NB4 (cell line): ENCODE measurements at places on chromosomes 13 and 19.

GRCh38 chr13:33649212-33649878, 168.6 kb upstream of the RFC3 start:
- no peak for DNase-seq

DNA sequence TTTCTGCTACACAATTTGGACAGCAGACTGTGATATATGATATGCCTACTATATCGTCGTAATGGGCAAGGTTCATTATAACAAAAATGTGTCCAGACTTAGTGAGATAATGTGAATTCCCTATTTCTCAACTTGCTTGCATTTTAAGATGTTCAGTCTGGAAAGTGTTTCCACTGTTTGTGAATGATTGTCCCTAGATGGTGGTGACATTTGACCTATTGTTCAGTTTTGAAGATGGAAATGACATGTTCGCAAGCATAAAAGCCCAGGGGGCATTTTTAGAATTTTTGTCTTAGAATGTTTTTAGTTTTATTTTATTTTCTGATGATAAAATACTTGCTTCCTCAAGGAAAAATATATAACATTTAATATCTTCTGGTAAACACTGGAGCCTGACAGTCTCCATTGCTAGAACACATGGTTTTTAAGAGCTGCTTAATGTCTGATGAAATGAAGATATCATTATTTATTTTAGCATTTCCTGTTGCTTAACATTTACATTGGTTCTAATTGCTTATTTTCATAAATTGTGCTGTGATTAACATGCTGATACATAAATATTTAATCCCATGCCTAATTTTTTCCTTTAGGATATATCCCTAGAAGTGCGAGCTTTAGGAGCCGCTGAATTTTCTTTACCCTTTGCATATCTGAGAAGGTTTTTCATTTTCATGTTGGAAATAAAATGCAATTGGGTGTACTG, 27.1 kb downstream of the MBNL2 start:
- DNase-seq: no peak

GRCh38 chr19:13297023-13297422, 146.8 kb downstream of the IER2 start:
- no peak for DNase-seq

DNA sequence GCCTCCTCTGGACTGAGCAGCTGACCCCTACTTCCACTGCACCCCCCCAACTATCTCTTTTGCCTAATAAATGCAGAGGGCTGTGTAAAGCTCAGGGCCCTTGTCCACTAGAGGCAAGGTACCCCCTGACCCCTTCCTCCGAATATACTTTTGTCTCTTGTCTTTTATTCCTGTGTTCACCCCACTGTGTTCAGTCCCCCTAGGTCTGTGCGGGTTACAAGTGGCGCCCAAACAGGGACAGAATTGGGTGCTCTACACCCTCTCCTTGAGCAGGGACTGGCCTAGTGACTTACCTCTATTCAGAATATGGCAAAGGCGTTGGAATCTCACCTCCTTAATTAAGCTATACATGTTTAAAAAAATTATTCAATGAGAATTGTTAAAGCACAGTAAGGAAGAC, 15.0 kb downstream of the ZNF350 start:
- peak; percentile 37 for DNase-seq

GRCh38 chr13:48652851-48653471, 768 bp upstream of the CYSLTR2 start:
- no peak for DNase-seq

DNA sequence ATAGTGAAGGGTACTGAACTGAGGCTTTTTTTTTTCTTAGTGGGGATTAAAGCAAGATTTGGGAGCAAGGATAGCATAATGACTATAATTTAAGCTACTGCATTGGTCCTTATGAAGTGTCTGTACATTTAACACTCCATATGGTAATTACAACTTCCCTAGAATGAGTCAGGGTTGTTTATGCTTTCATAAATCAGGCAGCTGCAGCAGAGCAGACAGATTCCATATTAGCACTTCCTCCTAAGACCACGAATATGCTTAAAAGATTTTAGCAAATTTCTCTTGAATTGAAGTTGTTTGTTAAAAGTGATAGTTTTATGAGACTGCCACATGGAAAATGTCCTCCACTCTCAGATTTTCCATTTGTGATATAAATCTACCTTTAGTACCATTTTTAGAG, 401.1 kb upstream of the SPRY2 start:
- DNase-seq: no peak

DNA sequence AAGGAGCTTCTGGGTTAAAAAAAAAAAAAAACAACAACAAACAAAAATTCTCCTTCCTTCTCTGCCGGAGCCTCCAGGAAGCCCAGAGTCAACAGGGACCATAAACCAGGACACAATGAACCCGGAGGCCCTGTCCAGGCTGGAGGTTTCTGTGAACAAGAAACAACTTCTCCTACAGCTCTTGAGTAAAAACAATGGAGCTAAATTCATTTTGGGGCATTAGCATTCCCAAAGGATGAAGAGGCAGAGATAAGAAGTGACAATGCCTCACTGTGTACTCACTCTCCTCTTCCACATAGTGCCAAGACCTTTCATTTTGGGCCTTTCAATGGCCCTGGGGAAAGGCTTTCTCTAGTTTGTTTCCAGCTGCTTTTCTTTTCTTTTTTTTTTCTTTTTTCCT, 9.0 kb downstream of the RHPN2 start:
- DNase-seq: no peak

- peak; percentile 60 for DNase-seq
Observed at GRCh38 chr19:10961073-10961860, 437 bp downstream of the SMARCA4 start.

- DNase-seq: peak; percentile 98
Observed at GRCh38 chr19:15869109-15869555, 28.7 kb downstream of the CYP4F2 start.

GRCh38 chr13:91331047-91331915, 16.2 kb upstream of the MIR17HG start:
- DNase-seq: no peak

- no peak for DNase-seq
Observed at GRCh38 chr13:76296751-76297150, 589.5 kb downstream of the KCTD12 start.

DNA sequence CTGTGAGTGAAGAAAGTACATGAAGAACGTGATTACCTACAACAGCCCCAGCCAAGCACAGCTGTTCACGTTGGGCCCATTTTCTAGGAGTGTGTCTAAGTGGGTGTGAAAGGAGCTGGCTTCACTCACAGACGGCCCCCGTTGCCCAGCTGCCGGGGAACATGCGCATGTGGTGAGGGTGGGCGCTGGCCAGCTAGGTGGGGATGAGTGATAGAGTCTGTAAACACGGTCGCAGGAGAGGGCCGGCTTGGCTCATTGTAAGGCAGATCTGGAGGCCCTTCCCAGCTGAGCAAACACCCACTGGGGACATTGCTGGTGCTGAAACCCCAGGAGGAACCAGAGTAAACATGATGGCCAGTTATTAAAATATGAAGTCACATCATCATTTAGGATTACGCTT, 160.5 kb downstream of the TEX29 start:
- no peak for DNase-seq
